ENCODE measurements at places on chromosomes 3 and 15. TPM values are rescaled to one million over a fixed set of nuclear protein-coding genes. Genes with fewer than 3 reads are reported as not detected.
A peak's percentile ranks its signal among the peaks of the same experiment; 100 is the strongest.

MGLL gene
- total RNA-seq: 90.0 TPM

NPHP3 gene
- total RNA-seq: 14.7 TPM

SEMA3G gene
- total RNA-seq: 13.4 TPM

MYRIP gene
- 1.1 TPM for total RNA-seq

PXYLP1 gene
- 23.6 TPM for total RNA-seq

ANKUB1 gene
- not detected for total RNA-seq

- no peak for DNase-seq
Measured at GRCh38 chr3:36909666-36910065, 35.2 kb downstream of the TRANK1 start.

GRCh38 chr3:79361748-79362378 lies 405.9 kb downstream of the ROBO1 start:
- no peak for DNase-seq

- no peak for DNase-seq
Measured at GRCh38 chr15:79065706-79066376, 24.7 kb downstream of the RASGRF1 start.

- no peak for DNase-seq
Measured at GRCh38 chr3:116812949-116813348, 103.4 kb downstream of the TUSC7 start.

DNA sequence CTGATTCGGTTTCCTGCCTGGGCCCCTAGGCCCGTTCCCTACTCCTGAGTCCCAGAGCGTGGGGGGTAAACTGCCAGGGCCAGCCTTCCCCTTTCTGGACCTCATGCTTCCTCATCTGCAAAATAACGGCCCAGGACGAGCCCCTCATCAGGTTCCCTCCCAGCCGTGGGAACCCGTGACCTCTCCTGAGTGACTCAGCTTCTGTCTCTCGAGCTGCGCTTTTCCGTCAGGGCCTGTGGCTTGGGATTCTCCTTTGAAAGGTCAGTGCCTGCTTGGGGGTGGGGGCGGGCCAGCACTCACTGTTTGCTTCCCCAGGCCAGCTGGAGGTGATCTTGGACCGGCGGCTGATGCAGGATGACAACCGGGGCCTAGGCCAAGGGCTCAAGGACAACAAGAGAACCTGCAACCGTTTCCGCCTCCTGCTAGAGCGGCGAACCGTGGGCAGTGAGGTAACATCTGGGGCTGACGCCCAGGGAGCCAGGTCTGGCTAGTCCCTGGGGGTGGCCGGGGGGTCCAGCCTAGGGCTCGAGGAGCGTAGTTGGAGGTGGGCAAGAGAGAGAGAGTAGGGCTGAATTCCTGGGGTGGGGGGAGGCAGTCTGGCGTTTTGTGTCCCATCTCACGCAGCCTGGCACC lies 12.8 kb downstream of the MAN2A2 start:
- DNase-seq: peak; percentile 64

GRCh38 chr3:169699070-169699469 lies 35.6 kb upstream of the MECOM start:
- DNase-seq: no peak

GRCh38 chr15:66964111-66964738 lies 101.2 kb upstream of the SMAD3 start:
- no peak for DNase-seq

- no peak for DNase-seq
Measured at GRCh38 chr3:197404030-197404429, 105.6 kb upstream of the DLG1 start.

- peak; percentile 13 for DNase-seq
Measured at GRCh38 chr15:67110958-67111864, 45.8 kb downstream of the SMAD3 start.

GRCh38 chr3:10510086-10510742 lies 4.8 kb upstream of the ATP2B2 start:
- DNase-seq: no peak

DNA sequence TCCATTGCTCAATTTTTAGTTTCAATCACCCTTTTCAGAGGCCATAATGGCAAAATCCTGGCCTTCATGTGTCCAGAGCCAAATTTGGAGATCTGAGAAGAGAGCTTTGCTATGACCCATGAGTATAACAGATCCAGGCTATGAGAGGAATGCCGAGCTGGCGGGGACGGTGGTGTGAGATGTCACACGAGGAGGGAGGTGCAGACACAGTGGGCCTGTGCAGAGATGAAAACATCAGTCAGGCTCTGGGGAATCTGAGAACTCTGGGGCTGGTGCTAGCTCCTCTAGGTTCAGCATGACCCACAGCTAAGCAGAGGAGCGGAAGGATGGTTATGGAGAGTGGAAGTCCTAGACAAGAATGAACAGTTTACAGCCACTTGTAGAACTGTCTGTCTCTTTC lies 398.3 kb upstream of the ATP10A start:
- DNase-seq: peak; percentile 79

DNA sequence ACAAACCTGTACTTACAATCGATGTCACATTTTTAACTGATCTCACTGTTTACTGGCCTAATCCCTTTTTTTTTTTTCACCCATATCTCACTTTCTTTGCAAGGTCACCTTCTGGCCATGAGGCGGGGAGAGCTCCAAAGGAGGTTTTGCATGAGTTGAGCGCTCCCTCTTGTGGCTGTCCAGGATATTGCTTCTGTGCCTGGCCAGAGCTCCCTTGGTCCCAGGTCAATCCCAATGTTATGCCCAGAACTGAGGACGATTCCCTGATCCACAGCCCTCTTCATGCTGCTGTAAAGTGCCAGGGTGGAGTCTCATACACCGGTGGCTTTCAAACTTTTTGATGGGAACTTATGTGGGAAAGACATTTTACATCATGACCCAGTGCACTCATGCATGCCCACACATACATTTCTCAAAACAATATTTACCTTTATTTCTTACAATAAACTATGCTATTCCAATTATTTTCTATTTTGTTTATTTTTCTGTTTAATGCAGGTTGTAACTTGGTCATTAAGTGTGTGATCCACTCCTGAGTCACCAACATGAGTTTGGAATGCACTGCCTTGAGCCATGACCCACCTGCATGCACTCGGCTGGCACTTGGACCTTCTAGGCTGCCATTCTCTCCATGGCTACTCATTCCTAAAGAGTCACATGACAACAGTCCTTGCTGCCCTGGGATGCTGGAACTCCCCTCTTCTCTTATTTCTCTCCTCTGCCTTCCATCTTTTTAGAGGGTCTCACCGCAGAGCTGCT lies 9.6 kb upstream of the SST start:
- DNase-seq: peak; percentile 74

Data from heart left ventricle (tissue), 16 donors.